ENCODE measurements at places on chromosomes 5 and 9.

DNA sequence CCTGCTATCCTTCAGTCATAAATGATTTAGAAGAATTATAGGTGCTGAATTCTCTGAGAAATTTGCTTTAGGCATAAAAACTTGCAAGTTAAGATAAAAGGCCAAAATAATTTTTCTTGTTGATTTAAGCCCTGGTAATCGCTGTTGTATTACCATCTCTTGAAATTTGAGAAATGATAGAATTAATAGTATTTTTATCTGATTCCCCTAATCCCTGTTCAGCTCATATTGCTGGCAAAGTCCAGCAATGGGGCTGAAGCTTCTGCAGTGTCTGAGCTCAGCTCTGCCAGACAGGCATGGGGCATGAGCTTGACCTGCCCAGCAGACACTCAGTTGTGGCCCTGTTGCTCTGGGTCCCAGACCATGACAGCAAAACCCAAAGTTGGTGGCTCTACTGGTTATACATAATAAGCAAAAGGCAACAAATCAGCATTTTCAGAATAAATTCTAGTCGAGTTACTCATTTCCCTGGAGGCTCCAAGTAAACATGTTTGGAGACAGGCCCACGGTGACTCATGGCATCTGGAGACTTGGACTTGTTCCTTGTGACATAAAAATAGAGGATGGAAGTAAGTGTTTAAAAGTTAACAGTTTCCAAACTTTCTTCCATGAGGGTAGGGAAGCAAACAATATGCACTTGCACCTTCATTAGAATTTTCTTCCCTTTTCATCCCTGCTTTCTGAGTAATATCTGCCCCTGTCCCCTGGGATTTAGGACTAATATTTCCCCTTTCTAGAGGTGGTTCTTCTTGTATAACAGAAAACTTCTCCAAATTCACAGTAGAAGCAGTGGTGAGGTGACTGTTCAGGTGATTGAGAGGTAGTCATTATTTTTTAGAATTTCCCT, 60.2 kb upstream of the SLC2A8 start:
- no peak for DNase-seq

DNA sequence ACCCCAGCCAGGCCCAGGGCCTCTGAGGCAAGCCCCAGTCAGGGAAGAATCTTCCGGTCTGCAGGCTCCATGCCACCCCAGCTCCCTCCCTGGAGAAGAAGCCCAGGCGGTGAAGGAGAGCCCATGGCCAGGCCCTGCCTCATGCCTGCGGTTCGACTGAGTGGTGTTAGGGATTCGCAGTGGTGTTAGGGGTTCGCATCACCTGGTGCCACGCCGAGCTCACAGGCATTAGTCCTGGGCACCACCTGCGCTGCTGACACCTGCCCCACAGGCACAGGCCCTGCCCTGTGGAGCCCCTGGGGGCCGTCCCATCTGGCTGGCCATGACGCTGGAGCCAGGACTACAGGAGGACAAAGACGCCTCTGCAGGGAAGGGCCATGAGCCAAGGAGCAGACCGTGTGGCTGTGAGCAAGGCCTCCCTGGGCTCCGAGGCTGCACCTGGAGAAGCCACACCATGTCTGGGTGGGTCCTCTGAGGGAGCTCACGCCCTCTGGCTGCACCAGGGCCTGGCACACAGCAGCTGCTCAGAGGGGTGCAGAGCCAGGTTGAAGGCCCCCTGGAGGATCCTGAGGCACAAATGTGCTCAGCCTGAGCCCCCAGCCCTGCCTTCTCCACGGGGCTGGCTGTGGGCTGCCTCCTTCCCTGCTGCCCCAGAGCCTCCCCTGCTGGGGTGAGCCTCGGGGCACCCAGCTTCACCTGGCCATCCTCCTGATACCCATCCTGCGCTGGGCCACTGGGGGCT, 27.6 kb upstream of the RNF130 start:
- no peak for DNase-seq

DNA sequence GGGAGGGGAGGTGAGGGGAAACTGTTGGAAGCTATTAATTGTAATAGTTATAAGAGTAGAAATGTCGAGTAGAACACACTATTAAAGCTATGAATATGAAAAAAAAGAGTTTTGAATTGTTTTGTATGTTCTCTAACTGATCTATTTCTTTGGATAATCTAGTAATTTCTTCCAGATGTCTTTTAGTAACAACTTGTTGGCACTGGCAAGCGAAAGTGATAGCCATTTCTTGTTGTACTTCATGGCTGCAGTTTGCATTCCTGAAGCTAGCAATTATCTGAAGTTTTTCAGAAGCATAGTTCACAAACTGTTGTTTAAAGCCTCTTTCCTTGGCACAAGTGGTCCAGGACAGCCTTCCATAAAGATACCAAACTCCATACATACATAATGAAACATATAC, 49.4 kb upstream of the SPATA31C2 start:
- DNase-seq = no peak

DNA sequence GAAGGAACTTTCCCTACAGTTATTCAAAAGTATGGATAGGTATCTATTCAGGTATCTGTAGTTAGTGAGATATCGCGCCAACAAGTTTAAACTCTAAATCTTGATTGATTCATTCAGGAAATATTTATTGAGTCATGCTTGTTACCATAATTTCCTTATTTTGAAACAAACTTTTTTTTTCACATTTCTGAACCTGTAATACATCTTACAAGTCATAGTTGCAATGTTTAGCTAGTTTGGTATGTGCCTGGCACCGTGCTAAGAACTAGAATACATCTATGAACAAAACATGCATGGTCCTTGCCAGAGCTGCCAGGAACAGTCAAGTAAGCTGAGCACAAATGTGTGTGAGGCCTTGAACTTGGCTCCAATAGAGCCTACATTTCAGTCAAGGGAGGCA, 226.4 kb downstream of the PCSK5 start:
- DNase-seq = no peak

DNA sequence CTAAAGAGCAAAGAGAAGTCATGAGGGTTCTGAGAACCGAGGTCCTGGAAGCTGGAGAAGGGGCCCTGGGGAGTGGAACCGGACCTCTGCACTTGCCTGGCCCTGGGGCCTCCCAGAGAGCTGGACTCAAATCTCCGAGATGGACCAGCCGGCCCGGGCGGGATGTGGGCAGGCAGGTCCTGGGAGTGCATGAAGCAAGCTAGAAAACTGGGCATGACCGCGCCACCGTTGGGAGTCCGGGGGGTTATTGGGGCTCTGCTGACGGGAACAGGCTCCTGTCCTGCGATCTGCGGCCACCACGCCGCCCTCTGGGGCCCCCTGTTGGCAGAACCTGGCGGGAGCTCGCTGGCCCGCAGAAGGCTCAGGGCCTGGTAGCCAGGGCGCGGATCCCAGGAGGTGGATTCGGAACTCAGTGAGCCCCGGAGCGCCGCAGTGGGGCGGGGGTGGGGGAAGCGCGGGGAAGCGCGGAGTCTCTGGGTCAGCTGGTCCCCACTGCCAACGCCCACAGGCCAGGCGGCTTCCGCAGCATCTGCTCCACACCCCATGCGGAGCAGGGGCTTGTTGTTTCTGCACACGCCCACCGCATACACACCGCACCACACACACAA, 150.6 kb downstream of the ERCC6L2 start:
- no peak for DNase-seq

DNA sequence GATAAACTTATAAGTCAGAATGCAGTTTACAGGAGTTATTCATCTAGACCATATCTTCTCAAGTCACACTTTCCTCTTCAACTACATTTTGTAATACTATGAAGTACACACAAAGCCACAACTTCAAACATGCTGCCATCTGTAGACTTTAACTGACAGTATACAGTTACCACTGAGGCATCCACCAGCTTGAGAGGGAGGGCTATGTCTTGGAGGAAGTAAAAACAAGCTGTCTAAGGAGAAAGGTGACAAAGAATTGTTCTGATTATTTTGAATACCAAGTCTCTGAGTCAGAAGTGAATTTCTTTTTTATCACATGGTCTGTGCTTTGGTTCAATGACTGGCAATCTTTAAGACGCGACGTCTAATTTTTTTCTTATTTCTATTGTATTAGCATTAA, 97.6 kb upstream of the CDH10 start:
- no peak for DNase-seq

- DNase-seq = no peak
Measured at GRCh38 chr9:101403516-101404285, 5.0 kb downstream of the ZNF189 start.

GRCh38 chr5:139512786-139513390, 30.3 kb upstream of the STING1 start:
- DNase-seq = no peak

GRCh38 chr9:122095010-122095767, 2.1 kb upstream of the TTLL11 start:
- DNase-seq = no peak

DNA sequence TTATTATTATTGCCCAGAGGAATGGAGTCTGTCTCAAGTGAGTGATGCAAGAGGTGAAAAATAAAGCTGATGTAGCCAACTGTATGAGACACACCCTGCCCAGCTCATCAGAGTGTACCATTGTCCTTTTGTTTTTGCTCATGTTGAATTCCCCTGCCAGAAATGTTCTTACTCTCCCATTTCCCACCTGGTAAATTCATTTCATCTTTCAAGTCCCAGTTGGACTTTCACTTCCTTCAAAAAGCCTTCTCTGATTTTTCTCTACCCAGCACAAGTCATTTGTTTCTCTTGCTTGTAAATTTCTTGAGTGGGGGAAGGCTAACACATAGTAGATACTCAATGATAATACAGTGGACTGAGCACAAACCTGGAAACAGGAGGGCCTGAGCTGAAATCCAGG, 394.5 kb upstream of the ZNF462 start:
- DNase-seq = no peak

- no peak for DNase-seq
Measured at GRCh38 chr5:172003746-172004145, 2.7 kb downstream of the FBXW11 start.

DNA sequence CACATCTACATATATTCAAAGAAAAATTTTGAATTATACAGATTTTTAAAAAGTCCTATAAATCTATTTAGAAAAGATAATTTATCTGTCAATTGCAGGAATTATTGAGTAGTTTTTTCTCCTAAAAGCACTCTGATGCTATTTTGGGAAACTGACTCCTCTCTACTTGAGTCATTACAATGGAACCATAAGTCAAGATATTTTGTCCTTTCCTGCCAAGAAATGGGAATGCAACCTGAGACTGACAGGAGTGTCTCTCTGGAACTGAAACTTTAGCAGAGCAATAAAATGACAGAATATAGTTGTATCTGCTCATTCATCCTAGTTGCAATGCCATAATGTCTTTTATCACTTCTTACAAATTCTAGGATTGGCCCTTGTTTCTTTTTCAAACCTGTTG, 48.6 kb downstream of the CARTPT start:
- no peak for DNase-seq

DNA sequence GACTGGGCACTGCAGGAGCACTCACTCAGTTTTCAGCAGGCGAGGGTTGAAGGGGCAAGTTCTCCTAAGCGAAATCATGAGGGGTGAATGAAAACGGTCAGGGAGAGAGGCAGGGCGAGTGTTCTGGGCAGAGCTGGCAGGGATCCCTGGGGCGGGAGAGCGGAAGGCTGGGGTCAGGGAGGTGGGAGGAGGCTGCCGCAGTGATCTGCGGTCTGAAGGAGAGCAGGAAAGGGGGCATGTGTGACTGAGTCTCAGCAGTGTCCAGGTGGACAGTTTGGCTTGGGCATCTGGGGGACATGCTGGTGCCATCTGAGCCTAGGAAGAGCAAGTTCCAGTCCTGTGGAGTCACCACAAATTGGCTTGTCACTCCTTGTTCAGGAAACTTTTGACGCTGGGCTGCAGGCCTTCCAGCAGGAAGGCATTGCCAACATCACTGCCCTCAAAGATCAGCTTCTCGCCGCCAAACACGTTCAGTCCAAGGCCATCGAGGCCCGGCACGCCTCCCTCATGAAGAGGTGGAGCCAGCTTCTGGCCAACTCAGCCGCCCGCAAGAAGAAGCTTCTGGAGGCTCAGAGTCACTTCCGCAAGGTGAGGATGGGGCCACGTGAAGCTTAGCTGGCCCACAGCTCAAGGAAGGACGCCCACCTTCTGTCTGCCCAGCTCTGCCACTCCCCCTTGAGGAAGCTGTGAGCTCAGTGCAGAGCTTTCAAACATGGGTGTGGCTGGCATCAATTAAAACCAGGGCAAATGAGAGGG, 31.1 kb downstream of the DYNC2I2 start:
- DNase-seq = no peak

- no peak for DNase-seq
Measured at GRCh38 chr5:86862093-86862492, 244.4 kb downstream of the COX7C start.

Measured in GM19239 (cell line).